NCI-H1930 (cell line): ENCODE measurements at places on chromosomes 16 and 17.

GRCh38 chr16:9309844-9310243 is 218.4 kb downstream of the HAPSTR1 start:
- no peak for DNase-seq

DNA sequence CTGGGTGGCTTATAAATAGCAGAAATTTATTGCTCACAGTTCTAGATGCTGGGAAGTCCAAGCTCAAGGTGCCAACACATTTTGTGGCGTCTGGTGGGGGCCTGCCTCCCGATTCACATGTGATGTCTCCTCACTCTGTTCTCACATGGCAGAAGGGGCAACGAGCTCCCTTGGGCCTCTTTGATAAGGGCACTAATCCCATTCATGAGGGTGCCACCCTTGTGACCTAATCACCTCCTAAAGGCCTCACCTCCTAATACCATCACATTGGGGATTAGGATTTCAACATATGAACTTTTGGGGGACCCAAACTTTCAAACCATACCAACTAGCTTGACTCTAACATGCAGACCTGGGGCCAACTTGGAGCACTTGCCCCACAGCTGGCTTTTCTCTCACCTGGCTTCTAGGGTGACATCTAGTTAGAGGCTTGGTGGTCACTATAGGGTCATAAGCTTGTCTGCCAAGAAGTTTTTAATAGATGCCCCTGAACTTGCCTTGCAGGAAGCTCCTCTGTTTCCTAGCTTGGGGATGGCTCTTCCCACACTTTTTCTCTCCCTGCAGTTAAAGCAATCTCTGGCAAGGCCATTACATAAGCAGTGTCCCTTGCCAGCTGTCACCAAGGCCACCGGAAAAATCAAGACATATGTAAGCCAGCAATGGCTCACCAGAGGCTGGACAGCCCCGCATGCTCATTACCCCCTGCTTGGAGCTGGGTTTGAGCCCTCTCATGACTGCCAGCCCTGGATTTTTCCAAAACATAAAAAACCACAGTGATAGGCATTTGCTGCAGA is 8.4 kb upstream of the MED9 start:
- no peak for DNase-seq

DNA sequence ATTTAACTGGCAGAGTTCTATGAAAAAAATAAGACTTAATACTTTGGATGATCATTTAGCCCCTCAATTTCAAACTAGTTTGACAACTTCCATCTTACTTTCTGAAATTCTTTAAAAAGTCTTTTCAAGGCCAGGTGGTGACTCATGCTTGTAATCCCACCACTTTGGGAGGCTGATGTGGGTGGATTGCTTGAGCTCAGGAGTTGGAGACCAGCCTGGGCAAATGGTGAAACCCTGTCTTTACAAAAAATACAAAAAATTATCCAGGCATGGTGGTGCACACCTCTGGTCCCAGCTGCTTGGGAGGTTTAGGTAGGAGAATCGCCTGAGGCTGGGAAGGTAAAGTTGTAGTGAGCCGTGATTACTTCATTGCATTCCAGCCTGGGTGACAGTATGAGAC is 154.4 kb downstream of the TANC2 start:
- DNase-seq: no peak

- no peak for DNase-seq
These were observed 24.3 kb upstream of the CDH15 start for GRCh38 chr16:89147085-89147817.

DNA sequence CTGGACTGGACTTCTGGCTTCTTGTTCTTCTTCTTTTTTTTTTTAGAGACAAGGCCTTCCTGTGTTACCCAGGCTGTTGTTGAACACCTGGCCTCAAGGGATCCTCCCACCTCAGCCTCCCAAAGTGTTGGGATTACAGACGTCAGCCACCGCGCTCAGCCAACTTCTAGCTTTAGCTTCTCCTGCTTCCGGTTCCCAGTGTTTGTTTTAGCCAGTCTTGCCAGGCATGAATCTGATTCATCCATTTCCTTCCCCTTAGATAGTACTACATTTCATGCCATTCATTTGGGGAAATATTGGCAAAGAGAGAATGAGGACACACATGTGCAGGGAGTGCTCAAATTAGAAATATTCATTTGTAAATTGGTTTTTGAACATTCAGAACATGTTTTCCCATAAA is 12.1 kb upstream of the NDUFAB1 start:
- no peak for DNase-seq

- no peak for DNase-seq
These were observed 6.5 kb downstream of the ZNF629 start for GRCh38 chr16:30780549-30780948.

- no peak for DNase-seq
These were observed 8.4 kb upstream of the SRCIN1 start for GRCh38 chr17:38613981-38614779.

- no peak for DNase-seq
These were observed 2.5 kb downstream of the KRT17 start for GRCh38 chr17:41621916-41622315.

DNA sequence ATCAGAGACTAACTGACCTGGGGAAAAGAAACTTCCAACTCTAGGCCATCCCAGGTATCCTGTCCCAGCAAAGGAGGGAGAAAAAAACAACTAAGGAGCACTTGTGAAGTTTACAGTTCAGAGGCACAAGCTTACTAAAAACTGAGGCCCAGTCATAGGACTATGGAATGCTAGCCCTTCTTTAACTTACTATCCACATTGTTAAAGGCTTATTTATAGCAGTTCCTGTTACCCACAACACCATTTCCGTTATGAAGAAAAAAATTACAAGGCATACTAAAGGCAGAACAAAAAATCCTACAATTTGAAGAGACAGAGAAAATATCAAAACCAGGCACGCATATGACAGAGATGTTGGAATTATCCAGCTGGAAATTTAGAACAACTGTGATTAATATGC is 159.1 kb downstream of the CDH11 start:
- no peak for DNase-seq

DNA sequence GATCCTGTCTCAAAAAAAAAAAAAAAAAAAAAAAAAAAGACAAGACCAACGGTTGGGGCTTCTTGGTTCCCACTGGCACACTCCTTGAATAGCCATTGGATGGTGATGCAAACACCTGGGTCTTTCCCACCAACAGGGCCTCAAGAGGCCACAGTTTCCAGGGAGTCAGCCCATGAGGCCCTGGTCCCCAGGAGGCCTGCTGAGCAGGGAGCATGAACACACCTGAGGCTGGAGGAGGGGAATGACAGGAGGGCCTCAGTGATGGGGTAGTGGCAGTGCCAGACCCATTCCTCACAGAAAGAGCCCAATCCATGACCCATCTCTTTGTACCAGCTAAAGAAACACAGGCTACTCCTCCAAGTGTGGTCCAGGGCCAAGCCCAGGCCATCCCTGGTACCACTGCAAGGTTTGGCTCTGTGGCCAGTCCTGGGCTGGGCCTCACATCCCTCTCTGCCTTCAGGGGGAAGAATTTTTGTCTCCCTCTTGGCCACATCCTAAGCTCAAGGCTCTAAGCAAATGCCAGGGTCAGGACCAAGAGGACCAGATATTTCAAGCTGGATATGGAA is 13.9 kb downstream of the ARL2BP start:
- DNase-seq: no peak

DNA sequence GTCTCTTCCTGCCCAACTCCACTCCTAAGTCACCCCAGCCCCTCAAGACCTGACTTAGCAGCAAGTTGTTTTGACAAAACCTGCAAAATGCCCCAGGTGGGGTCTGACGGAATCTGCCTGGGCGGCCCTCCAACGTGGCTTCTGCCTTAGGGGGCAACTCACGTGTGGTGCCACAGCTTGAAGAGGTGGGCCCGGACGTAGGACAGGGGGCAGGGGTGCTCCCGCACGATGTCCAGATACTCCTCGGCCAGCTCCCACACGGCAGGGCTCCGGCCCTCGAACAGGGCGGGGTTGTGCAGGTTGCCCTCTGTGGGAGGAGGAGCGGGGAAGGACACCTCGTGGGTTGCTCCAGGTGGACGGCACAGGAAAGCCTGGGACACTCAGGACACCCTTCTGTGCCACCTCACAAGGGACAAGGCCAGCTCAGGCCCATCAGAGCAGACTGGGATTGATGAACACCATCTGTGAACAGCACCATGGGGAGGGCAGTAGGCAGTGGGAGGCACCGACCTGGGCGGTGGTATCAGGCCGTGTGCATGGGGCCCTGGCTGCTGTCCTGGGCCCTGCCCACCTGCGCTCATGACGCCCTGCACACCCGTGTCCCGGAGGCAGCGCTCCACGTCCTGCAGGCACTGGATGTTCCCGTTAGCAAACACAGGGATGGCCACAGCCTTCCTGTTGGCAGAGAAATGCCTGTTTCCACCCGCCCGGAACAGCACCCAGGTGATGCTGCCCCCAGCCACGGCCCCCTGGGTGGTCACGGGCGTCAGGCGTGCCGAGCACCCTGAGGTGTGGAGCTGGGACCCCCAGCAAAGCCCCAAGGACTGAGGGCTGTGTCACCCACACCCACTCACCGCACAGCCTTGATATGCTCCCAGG is 4.3 kb downstream of the DUS1L start:
- DNase-seq: no peak

DNA sequence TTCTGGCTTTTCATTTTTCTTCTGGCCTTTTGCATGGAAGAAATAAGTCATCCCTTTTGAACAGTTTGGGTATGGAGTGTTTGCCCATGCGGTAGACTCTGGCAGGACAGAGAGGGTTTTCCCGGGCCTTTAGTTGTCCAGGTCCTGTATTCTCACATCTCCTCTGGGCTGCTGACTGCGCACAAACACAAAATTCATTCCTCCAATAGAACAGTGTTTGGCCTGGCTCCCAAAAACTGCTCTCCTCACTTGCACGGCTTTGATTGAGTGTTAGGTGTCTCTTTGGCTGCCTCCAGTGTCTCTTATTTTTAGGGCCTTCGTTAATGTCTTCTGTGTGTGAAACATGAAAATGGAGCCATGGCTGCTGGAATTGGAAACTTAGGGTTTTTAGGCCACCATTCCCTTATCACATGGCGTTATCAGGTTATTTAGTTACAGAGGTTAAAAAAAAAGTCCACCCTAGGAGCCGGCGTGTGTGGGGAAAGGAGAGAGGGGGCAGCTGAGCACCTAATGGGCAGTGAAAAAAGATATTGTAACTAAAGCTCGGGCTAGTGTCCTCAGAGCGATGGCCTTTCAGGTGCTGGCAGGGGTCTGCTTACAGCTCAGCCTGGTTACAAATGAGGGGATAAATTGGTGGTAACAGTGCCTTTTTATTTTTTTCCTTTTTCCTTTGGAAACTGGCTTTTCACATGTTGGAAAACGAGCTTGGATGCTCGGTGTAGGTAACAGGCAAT is 47.3 kb downstream of the PRKCA start:
- DNase-seq: no peak

GRCh38 chr17:71516149-71516548 is 604.7 kb upstream of the SOX9 start:
- DNase-seq: no peak

- no peak for DNase-seq
These were observed 44.6 kb downstream of the NFAT5 start for GRCh38 chr16:69610356-69610755.

GRCh38 chr17:10200016-10200415 is 1.6 kb upstream of the GAS7 start:
- no peak for DNase-seq

- no peak for DNase-seq
These were observed 137.9 kb upstream of the HS3ST4 start for GRCh38 chr16:25553711-25554436.

- no peak for DNase-seq
These were observed 13.3 kb upstream of the GAS7 start for GRCh38 chr17:10211666-10212065.

DNA sequence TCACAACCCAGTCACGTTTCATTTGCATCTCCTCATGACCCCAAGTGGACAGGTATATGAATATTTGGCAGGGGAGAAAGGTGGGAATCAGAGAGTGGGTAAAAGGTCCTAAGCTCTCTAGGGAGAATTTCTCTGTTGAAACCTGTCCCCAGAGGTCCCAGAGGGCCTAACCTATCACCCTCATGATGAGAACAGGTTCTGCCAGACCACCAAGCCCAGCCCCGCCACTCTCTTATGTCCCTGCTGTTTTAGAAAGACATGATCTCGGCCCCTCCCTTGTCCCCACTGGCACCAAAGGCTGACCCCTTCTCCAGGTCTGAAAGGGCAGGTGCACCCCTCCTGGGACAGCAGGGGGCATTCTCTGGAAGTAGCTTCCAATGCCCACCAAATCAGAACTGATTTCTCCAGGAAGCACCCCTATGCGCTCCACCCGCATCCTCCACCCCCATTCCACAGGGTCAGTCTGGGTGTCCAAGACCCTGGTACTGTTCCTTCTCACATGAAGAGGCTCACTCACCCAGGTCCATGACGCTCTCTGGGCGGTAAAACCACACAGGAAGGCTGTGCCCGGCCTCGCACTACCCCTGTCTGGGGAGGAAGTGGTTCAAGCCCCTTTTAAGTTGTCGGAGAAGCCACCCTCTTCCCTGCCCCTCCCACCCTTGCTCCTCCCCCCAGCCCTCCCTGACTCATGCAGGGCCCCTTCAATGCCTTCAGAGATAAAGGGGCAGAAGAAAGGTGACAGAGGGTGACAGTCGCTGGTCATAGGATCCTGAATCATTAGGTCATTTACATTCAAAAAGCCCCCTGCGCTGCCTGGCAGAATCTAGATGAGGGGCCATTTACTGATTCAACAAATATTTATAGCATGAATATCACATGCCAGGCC is at the start of gene CCR7:
Gene CCR7, minus strand, starts transcription at position 590 of the 886 bp plus-strand sequence. Its CDS starts 63 bp downstream, at position 527.
- DNase-seq: no peak

- DNase-seq: no peak
These were observed 9.5 kb upstream of the ZNF750 start for GRCh38 chr17:82849076-82849945.

DNA sequence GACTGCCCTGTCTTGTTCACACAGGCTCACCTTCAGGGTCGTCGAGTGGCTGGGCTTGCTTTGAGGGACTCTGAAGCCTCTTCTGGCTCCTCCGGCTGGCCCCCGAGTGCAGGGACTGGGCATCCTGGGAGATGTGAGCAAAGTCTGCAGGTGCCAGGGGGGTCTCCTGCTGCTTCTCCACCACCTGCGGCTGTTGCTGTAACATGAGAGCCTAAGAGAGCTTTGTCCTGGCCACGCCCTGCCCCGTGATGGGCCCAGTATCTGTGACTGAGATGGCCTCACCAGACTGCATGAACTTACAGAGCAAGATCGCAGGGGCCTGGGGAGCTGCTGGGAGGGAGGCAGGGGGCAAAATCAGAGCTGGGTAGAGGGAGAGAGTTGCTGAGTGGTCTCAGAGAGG is 12.5 kb downstream of the ERN2 start:
- DNase-seq: peak; percentile 27

- no peak for DNase-seq
These were observed 11.3 kb upstream of the CYTH1 start for GRCh38 chr17:78793415-78793814.

DNA sequence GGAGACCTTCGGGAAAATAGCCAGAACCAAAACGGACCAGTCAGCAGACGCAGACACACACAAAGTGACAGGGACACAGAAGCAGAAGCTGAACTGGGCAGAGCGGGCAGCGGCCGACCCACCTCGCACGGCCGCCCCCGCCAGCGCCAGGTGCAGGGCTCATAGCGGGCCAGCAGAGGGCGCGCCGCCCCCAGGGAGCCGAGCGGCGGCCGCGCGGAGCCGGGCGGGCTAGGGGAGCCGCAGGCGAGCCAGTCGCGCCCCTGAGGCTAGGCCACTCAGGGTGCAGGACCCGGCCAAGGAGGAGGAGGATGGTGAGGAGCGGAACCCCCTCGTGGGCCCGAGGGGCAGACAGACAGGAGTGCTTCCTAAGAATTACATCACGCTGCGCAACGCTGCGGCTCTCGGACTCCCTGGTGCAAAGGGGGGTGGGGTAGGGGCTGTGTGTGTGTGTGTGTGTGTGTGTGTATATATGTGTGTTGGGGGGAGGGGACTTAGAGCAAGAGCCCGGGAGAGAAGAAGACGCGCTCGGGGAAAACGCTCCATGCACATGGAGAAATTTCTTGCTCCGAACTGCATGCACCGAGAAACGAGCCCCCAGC is 913 bp upstream of the NOG start:
- DNase-seq: peak; percentile 16

- no peak for DNase-seq
These were observed 256.9 kb downstream of the C16orf95 start for GRCh38 chr16:87060034-87060986.
